ENCODE measurements at places on chromosomes 6 and 20. TPM values are rescaled to one million over a fixed set of nuclear protein-coding genes. Genes with fewer than 3 reads are reported as not detected.

DNA sequence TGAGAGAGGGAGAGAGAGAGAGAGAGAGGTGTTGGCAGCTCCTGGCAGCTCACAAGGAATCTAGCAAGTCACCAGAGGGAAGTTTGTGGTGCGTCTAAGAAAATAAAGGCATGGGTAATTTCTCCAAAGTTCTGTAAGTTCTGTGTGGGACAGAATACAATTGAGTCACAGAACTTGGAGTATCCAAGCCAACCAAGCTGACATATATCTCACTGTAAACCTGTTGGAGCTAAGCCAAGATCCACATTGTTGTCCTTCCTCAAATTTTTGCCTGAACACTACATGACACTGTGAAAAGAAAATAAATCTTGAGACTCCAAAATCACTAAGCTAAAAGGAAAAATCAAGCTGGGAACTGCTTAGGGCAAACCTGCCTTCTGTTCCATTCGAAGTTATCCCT, 436.7 kb downstream of the MEI4 start:
- no peak for DNase-seq

DNA sequence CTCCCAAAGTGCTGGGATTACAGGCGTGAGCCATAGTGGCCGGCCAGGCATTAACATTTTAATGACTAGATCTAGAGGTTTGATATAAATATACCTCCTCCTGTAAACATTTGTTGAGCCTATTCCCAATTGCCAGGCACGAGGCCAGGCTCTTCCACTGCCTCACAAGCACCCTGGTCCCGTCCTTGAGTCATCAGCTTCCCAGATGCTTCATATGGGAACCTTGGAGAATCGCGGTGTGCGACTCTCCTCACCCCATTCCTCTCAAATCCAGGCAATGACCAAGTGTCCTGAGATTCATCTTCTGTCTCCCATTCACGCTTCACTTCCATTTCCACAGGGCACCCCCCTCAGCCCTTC, 35.9 kb upstream of the PIM1 start:
- DNase-seq, result no peak

DNA sequence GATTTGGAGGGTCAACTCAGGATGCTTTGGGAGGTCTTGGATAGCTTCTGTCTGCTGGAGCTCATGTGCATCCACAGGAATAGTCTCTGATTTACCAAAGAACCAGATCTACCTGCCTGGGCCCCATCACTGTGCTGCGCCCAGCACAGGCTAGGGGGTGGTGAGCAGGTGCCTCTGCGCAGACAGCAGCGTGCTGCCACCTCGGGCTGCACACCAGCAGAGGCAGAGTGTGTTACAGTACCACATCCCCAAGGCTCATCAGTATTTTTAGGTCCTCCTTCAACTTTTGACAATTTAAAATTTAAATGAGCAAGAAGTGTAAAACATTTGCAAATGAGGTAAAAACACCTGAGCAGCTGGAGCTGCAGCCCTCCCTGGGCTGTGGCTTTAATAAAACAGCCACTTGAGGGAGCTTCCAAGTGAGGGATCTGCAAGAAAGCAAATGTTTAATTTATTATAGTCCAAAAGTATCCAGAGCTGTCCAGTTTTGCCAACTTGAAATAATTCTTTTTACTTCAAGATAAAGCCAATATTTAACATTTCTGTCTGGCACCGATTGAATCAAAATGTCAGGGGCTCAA, 324.9 kb downstream of the ZFAND3 start:
- DNase-seq, result no peak

GRCh38 chr6:138593124-138593877, 94.0 kb upstream of the NHSL1 start:
- peak; percentile 98 for DNase-seq

Gene NANP
- total RNA-seq, result 10.2 TPM
